ENCODE measurements at places on chromosomes 3 and 15.

GRCh38 chr3:189871418-189871817 lies 240.2 kb downstream of the TP63 start:
- DNase-seq: no peak

DNA sequence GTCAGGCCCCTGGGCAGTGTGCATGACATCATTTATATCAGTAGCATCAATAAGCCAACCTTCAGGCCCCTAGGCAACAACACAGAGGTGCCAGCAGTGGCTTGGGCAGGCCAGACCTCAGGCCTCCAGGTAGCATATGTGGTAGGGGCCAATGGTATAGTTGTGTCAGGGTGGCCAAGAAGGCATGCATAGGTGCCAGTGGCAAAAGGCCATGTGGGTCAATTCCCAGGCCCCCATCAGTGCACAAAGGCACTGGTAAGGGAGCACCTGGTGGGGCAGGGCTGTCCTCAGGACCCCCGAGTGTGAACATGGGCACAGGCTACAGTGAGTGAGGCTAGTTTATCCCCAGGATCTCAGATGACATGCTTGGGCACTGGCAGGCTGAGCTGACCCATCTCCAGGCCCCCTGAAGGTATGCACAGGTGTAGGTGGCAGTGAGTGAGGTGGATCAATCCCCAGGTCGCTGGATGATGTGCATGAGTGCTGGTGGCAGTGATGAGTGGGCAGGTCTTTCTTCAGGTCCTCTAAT lies 244.1 kb upstream of the ZNF385D start:
- DNase-seq: no peak

GRCh38 chr3:52423173-52423572 lies 21.7 kb downstream of the SEMA3G start:
- DNase-seq: no peak

DNA sequence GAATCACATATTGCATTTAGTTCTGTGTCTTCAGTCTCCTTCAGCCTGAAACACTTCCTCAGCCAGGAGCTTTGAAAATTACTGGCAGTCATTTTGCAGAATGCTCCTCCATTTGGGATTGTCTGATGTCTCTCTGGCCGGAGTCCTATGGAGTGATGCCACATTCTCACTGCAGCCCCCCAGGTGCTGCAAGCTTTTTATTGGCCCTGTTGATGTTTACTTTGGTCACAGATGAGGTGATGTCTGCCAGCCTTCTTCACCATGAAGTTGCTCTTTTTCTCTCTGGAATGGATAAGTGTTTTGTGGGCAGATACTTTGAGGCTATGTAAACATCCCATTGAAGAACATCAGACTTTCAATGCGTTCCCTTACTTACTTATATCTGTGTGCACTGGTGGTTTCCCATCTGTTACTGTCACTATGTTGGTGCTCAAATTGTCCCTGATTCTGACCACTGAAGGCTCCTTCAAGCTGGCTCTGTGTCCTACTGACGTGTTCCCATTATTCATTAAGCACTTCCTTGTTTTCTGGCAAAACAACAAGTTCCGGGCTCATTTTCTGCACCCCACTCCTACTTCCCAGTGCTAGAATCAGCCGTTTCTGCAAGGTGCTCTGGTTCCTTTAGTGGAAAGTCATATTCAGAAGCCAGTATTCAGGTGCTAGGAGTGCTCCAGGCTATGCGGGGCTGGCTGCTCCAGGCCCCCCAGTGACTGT lies 1.4 kb upstream of the CLEC3B start:
- DNase-seq: no peak

- DNase-seq: peak; percentile 19
Observed at GRCh38 chr3:46860017-46860809, 3.0 kb downstream of the MYL3 start.

DNA sequence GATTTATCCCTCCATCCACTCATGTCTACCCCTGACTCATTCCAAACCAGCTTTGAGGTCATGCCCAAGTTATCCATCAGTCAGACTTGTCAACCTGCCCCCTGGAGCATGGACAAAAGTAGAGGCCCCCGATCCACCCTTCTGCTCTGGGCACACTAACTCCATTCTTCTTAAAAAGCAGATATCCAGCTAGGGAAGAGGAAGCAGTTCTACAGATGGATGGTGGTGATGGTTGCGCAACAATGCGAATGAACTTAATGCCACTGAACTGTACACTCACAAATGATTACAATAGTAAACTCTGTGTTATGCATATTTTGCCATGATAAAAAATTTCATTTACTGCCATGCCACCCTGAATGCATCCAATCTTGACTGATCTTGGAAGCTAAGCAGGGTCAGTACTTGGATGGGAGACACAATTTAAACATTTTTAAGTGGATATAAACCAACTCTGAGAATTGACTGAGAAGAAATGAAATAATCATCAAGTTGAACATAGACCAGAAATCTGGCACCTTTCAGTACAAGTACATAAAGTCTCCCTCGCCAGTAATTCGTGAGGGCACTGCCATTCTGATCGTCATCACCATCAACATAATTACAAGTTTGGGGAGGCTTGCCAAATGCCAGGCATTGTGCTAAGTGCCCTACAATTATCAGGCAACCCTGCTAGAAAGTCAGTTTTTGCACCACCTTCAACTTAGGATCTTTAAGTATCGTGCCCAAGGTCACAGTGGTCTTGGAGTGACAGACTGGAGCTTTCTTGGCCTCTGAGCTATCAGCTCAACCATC lies 124.8 kb downstream of the ATP10A start:
- DNase-seq: peak; percentile 7

DNA sequence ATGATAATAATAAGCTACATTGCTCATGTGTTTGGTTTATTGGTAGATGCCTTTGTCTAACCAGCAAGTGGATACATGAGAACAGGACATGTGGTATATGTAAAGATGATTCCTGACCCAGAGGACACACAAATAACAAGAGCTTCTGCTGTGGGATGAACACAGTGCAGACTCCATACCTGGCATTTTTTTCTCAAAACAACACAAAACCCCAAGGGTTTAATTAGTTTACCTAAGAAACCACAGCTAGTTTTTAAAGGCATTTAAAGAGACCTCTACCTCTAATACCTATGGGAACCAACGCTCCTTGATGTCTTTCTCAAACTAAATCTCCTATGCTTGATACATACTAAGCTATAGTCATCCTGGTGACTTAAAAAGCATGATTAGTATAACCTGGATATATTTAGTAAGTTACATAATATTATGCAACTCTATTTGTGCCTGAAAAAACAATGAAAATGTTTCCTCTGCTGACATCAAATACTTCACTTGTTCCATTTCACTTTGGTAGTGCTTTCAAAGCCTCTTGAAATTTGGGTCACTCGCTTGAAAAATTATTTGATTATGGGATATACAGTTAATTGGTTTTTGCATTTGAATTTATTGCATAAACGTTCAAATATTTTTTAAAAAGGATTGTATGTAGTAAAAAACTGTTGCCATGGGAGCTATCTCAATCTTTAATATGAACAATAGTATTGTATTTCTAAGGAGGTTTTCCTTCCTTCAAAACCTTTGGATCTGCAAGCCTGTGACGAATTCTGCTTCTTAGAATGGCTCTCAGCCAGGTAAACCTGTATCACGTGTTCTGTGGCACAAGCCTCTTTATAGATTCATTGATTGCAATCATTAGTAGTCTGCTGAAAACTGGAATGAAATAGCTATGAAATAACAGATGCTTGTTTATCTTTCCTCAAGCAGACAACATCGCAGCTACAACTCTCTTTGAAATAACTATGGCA lies 233.0 kb upstream of the KCNMB2 start:
- no peak for DNase-seq

DNA sequence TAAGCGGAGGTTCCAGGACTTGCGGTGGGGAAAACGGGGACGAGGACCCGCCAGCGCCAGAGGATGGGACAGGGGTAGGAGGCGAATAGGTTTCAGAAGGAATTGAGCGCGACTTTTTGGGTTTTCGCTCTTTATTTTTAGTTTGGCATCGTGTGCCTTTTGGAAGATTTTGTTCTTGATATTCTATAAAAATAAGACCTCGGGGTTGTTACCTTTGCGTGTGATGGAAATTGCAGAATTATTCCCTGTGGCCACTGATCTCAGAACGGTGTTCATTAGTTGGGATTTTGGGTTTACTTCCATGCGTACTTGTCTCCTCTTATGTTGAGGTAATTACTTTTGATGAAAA lies 453 bp upstream of the CCDC14 start:
- DNase-seq: no peak

DNA sequence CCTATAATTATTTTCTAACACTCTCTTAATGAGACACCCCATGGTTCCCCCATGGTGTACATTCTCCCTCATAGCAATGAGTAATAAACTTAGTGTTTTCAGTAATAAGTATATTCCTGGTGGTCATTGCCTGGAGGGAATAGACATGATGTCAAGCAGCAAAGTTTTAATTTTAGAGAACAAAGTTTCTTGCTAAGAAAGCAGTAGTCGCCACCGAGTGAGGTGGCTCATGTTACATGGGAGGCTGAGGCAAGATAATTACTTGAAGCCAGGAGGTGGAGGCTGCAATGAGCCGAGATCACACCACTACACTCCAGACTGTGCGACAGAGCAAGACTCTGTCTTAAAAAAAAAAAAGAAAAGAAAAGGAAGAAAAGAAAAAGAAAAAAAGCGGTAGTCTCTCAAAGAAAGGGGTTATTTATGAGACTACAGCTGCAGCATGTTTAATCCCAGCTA lies 2.4 kb upstream of the ELP6 start:
- no peak for DNase-seq

GRCh38 chr3:177899275-177900067 lies 636.8 kb upstream of the KCNMB2 start:
- DNase-seq: no peak

DNA sequence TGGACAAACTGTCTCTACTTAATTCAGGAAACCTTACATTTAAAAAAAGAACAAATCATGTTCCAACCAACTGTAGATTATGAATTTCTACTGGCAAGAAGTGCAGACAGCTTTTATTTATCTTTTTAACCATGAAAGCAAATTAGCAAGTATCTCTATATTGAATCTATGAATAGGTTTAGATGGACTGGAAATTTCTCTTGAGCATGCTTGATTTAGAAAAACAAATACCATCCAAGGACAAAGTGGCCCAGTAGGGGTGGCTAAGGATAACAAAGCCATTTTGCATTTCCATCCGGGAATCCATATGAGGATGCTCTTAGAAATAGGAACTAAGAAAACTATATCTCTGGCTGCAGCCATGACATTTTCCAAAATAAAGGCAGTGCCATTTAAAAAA lies 150.6 kb downstream of the KCNMB2 start:
- DNase-seq: no peak

DNA sequence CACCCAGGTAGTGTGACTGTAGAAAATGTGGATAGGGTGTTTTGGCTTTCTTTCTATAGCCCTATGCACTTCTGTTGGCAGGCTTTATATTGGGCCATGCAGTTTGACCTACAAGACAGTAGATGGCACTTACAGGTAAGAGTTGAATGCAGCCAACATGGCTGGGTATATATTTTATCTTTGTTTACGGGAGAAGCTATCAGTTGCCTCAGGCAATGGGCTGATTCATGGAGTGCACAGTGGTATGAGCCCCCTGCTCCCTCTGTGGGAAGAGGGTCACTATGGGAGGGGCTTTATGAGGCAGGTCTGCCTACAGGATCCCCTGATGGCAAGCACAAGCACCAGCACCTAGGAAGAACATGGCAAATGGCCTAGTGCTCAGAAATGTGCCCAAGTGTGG lies 301.2 kb upstream of the CDIN1 start:
- DNase-seq: peak; percentile 61

GRCh38 chr3:24828551-24828950 lies 333.9 kb upstream of the THRB start:
- no peak for DNase-seq

GRCh38 chr3:128351546-128351945 lies 115.1 kb downstream of the DNAJB8 start:
- no peak for DNase-seq

- peak; percentile 28 for DNase-seq
Observed at GRCh38 chr3:149536429-149536828, 61.9 kb downstream of the TM4SF4 start.

DNA sequence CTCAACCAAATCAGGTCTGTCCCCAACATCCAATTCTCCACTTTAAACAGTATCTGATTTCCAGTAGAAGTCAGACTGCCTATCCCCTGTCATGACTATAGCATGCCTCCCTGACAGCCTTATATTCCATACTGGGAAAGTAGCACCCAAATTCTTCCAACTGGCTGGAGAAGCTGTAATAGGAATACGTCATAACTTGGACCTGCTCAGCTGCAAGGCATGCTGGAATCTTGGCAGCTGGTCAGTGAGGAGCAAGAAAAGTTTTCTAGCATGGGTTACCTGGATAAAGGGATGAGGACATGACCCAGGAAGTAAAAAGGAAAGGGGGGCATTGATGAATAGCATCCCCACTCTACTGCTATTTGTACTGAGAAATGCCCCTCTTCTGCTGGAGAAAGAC lies 8.9 kb downstream of the SEMA5B start:
- DNase-seq: no peak

GRCh38 chr15:51185213-51186159 lies 90.8 kb upstream of the TNFAIP8L3 start:
- no peak for DNase-seq

- DNase-seq: no peak
Observed at GRCh38 chr15:90095521-90095959, 6.7 kb downstream of the IDH2 start.

- DNase-seq: no peak
Observed at GRCh38 chr15:57364282-57365007, 11.9 kb upstream of the CGNL1 start.

- no peak for DNase-seq
Observed at GRCh38 chr15:101372149-101372577, 77.1 kb upstream of the SNRPA1 start.

DNA sequence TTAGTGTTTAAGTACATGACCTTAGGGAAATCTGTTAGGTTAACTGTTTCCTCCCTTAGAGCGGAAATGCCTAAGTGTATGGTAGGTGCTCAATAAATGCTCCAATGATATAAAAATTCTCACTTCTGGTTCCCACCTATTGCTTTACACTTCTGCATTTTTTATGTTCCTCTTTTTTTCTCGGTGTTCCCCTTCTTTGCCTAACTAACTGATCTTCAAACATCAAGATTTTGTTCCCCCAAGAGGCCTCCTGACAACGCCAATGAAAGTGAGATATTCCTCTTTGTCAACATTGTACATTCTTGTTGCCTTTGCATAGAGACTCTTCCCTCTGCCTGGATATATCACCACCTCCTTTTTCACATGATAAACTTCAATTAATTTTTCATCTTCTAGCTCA lies 17.4 kb downstream of the SLC35A5 start:
- DNase-seq: no peak

GRCh38 chr15:78714890-78715289 lies 73.9 kb upstream of the CHRNB4 start:
- DNase-seq: no peak

All from EL (cell line).